Stimulated activated CD4-positive, alpha-beta T cell treated with anti-CD3 and anti-CD28 coated beads, TNF-alpha, amount 100 ng/mL, for 4 hours (primary cell): ENCODE measurements at places on chromosomes 2 and 18.

DNA sequence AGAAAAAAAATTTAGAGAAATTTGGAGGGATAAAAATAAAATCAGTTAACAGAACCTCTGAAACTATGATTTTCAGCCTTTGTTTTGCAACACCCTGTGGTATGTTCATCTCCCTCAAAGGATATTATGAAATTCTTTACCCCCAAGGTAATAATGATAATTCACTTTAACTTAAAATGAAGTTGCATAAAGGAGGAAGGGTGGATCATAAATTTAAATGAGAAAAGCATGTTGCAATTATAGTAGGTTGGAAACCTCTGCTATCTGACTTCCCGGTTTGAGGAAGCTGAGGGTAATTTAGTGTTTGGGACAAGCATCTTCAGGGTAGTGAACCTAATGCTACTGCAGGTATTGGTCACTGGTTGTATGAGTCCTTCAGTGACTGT, 102.9 kb downstream of the BABAM2 start:
- no peak for DNase-seq

DNA sequence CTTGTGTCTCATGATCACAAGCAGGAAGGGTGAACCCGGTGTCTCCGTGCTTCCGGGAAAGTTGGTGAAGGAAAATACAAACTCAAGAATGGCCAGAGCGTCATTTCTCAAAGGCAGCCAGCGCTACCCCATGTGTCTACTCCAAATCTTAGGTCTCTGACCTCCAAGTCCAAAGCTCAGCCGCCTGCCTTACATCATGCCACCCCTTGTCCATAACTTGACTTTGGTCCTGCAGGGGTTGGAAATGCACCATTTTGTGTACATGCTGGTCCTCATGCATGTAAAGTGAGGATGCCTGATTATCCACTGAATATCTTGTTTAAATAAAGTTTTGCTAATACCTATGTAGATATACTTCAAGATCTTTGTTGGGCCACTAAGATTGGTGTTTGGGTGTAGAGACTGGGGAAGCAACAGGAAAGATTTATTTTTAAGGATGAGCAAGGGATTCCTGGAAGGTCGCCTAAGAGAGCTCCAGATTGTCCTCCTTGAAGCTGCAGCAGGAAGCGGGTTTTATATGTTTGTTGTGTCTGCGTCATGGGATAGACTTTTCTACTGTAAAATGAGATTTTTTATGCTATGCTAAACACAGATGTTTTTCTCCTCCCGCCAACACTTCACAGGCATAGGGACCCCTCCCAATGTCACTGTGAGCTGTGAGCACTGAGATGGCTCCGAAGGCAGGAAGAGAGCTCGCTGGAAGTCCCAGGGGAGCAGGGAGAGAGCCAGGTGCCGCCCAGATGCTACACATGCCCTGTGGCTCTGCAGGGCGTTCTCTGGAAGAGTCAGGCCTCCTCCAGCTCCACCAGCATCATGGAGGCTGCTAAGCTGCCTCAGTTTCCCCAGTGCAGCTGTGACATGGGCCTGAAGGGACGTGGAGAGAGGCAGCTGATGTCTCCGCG, 176.2 kb upstream of the HDAC4 start:
- DNase-seq = no peak

DNA sequence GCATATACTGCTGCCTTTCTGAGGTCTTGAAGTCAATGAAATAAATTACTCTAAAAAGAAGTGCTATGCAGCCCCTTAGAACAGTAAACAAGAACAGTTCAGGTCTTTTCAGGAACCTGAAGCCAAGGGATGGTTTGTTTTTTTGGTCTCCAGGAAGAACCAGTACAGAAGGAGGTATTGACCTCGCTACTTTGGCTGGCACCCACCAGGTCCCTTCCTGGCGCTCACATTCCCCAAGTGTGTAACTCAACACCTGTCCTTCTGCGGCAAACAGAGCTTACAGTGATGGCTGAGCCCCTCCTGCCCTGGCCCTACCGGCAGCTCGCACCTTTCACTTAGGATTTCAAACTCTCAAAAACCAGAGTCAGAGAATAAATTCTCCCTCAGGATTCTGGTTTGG, 51.9 kb downstream of the SETBP1 start:
- DNase-seq = no peak

DNA sequence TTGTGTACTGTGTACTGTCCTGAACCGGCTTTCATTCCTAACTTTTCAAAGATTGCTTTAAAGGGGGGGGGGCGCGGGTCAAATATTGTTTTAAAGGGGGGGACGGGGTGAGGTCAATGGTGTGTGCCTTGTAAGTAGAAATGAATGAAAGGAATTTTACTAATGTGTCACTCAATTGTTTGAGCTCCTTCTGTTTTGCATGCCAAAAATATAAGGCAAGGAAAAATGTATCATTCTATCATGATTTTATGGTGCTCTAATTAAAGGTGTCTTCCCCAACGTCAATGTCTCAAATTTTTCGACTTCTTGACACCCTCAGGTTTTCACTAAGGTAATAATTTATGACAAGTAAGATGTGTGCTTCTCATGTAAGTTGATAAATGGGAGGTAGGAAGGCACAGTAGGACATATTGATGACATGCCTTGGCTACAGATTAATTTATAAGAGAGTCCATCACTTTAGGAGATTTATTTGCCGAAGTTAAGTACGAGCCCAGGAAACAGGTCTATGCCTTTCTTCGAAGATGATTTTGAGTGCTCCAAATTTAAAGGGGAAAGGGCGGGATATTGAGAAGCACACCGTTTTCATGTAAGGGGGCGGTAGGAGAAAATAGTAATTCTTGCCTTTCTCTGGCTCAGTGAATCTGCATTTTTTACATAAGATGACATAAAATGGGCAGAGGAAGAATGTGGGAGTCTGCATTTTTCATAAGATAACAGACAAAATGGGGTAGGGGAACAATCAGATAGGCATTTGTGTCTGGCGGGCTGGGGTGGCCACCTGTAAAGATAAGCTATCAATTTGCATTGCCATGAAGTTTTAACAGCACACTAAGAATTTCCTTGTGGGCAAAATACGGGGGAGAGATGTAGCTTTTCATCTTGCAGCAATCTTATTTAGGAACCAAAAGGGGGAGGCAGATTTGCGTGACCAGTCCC, 1.2 kb upstream of the TRAPPC8 start:
- DNase-seq = no peak

GRCh38 chr2:120447127-120447785, 101.3 kb downstream of the INHBB start:
- no peak for DNase-seq

GRCh38 chr2:181573140-181573736, 83.7 kb downstream of the CERKL start:
- no peak for DNase-seq

DNA sequence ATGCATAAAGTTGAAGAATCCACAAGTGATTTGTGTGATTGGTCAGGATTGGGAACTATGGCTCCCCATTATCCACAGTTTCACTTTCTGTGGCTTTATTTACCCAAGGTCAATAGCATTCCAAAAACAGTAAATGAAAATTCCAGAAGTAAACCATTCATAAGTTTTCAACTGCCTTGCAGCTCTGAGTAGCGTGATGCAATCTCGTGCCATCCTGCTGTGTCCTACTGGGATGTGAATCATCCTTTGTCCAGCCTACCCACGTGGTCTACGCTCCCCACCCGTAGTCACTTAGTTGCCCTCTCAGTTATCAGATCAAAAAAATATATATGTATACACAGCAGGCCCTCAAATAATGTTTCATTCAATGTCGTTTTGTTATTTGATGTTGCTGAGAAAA, 89.0 kb upstream of the DLGAP1 start:
- no peak for DNase-seq

- no peak for DNase-seq
These were observed 56.4 kb downstream of the EML4 start for GRCh38 chr2:42225573-42225972.

- DNase-seq = no peak
These were observed 9.3 kb upstream of the ESPNL start for GRCh38 chr2:238090887-238091286.

GRCh38 chr2:174763780-174764179, 492 bp downstream of the CHRNA1 start:
- no peak for DNase-seq

DNA sequence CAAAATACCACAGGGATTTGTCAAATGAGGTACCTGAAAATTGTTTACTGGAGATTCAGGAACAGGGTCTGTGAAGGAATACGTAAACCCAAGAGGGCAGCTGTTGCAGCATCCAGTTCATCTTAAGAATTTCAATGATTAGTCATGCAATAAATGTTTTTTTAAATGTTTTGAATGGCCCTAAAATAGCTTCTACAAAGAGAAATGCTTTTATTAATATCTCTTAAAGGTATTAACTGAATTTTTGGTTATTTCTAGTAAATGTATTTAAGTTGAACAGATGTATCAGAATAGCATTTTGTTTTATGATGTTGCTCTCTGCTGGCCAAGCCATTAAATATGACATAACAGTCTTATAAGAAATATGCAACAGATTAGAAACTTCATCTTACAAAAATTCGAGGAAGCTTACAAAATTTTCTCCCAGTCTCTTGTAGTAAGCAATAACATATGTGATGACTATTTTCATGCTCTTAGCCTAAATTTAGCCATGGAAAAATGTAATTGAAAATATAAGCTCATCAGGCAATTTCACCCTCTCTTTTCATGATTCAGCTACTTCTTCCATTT, 863.9 kb downstream of the SUCLG1 start:
- no peak for DNase-seq

- DNase-seq = no peak
These were observed 51.7 kb upstream of the MYL1 start for GRCh38 chr2:210366675-210367080.

- no peak for DNase-seq
These were observed 86.2 kb downstream of the MIB1 start for GRCh38 chr18:21826641-21827302.

- DNase-seq = no peak
These were observed 78.6 kb downstream of the ASB1 start for GRCh38 chr2:238505119-238505891.

GRCh38 chr2:60992985-60993392, 24.5 kb upstream of the PEX13 start:
- DNase-seq = no peak
